Stimulated activated CD4-positive, alpha-beta T cell treated with anti-CD3 and anti-CD28 coated beads, Interleukin-1b, Interleukin-23, amount 100 ng/mL, for 24 hours (primary cell): ENCODE measurements at places on chromosomes 6 and 20.

GRCh38 chr20:1907586-1907985 is 12.4 kb downstream of the SIRPA start:
- no peak for DNase-seq

DNA sequence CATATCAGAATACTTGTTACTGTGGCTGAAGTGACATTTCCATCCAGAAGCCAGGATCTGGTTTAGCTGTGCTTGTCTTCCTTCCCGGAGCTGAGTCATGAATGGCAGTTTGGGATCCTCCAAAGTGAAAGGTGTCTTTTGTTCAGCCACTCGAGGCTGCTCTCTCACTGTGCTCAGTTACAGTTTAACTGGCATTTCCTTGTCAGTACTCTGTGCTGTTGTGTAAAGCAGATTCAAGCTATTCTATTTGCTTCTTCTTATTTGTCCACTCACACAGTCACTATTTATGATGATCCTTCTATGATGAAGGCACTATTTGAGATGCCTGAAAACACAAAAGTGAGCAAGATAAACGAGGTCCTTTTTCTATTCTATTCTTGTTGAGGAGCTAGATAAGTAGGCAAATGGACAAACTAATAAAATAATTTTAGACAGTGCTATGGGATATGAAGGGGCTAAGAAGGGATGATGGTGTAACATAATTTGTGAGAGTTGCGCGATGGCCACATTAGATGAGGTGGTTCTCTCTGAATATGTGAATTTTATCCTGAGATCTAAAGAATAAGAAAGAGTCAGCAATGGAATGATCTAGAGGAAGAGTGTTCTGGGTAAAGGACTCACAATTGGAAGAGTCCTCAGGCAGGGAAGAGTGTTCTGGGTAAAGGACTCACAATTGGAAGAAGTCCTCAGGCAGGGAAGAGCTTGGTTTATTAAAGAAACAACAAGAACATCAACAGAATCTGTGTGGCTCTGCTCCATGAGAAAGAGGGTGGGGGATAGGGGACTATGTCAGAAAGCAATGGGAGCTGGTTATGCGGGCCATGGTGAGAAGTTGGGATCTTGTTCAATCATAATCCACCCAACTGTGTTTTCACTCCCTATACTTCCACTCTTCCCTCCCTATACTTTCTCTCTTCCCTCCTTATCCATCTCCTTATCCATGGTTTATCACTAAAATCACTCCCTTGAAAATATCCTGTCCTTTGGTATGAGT is 40.1 kb downstream of the CYP24A1 start:
- no peak for DNase-seq

DNA sequence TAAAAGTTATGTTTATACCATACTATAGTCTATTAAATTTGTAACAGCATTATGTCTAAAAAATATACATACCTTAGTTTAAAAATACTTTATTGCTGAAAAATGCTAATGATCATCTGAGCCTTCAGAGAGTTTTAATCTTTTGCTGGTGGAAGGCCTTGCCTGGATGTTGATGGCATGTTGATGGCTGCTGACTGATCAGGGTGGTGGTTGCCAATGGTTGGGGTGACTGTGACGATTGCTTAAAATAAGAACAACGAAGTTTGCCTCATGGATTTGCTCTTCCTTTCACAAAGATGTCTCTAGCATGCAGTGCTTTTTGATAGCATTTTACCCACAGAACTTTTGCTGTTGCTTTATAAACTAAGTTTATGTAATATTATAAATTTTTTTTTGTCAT is 68.6 kb downstream of the QKI start:
- DNase-seq: no peak

DNA sequence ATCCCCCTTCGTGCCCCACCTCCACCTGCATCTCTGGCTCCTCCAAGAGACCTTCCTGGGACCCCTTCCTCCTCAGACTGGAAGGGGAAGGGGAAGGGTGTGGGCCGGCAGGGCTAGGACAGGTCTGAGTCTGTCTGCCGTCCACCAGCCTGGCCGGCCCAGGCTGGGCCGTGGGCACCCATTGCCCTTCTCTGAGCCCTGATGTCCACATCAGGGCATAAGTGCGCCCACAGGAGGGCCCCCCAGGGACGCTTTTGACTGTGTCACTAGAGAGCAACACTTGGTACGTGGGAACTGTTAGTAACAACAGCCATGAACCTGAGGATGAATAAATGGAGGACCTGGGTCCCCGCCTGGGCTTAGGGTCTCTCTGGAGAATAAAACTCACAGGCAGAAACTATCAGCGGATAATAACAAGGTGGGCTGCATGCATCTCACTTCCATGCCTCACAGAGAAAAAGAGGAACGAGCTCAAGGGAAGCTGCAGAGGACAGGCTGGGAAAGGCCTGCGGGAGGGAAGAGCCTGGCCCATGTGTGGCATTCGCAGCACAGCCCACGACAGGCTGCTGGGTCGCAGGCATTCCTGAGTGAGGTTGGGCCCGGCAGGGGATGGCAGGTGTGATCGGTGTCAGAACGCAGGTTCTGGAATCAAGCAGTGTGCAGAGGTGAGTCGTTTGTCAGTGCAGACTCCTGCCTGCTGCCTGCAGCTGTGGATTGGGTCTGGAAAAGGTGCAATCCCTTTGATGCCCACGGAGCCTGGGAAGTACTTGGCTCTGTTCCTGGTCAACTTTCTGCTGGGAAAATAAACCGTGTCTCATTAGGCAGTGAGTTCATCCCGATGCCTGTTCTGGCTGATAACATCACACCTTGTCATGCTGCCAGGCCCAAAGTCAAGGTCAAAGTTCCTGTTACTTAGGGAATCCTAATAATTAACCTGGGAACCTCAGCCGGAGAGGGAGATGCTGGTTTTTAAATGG is 60.9 kb downstream of the BCAS4 start:
- no peak for DNase-seq

DNA sequence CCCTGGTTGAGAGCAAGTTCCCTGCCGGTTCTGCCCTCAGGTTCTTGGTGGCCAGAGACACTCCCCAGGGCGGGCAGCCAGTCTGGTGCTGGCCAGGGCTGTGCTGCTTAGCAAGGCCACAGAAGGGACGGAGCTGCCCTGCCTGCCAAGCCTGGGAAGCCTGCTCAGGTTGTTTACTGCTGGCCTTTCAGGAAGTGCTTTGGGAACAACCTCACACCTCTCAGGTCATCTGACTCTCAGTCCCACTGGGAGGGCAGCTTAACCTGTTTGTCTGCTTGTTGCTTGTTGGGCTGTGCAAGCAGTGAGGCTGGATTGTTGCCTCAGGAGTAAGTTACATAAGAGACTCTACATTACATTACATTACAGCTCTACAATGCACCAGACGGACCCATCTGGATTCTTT is 75.8 kb upstream of the AFDN start:
- DNase-seq: no peak

DNA sequence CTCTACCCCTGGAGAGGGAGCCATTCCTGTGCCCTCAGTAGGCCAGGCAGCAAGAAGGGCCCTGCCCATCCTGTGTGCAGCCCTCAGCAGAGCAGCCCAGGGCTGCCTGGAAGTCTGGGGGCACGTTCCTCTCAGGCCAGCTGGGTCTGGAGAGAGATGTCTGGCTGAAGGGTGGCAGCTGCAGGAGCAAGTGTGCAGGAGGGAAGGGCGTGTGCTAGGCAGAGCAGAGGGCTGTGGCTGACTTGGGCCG is 62.7 kb downstream of the NOL4L start:
- no peak for DNase-seq

GRCh38 chr6:17737704-17738252 is 31.1 kb upstream of the NUP153 start:
- no peak for DNase-seq

DNA sequence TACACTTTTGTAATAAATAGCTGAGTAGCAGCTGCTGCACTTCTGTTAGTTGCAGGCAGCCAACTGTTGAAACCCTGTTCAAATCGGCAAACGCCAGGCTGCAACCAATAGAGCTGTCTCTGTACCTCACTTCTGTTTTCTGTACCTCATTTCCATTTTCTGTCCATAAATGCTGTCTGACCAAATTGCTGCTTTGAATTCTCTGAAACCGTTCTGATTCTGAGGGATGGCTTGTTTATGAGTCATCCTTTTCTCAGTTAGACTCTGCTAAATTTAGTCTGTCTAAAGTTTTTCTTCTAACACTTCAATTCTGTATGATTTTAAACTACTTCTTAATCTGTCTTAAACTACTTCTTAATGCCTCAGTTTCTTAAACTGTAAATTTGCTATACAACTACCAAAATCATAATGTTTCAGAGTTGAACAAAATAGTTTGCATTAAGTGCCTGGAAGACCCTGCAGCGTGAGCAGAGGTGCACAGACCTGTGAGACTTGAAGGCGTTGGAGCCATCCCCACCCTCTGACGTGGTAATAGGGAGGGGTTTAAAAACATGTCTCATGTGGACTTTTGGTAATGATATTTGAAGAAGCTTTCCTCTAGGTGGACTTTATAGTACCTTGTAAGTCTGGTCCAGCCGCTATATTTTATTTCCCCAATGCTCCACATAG is 9.6 kb downstream of the BTNL2 start:
- DNase-seq: no peak

DNA sequence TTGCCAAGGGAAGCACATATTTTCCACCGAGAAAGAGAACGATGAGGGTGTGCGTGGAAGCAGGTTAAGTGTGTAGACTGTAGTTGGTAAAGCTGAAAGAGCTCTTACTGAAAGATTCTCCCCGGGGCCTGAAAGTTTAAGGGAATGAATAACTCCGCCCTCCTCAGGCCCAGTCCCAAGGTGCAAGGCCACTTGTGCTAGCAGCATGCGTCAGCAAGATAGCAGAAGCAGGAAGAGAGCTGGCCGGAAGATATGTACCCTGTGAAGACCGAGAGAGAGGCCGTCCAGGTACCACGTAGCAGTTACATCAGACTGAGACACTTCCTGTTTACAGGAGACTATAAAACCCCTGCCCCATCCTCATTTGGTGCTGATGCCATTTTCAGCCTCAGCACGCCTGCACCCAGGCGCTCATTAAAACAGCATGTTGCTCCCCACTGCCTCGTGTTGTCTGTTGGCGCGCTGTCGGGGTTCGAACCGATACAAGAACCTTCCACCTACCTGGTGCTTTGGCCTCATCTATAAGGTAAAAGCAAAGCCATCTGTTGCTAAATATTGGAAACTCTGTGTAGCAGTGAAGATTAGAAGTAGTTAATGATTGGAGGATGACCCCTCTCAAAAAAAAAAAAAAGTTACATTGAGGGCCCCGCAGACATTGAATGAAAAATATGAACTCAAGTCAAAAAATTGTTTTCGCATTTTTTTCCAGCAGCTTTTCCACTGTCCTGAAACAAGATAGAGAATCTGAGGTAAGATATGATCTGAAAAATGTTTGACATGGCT is 18.6 kb upstream of the FAM135A start:
- no peak for DNase-seq

GRCh38 chr20:60107621-60108390 is 149.6 kb downstream of the CDH26 start:
- DNase-seq: no peak

- no peak for DNase-seq
Measured at GRCh38 chr6:4010689-4011090, 68.2 kb downstream of the FAM217A start.

GRCh38 chr20:50488236-50488806 is 21.9 kb upstream of the PTPN1 start:
- DNase-seq: no peak

- no peak for DNase-seq
Measured at GRCh38 chr6:141946502-141946901, 186.2 kb upstream of the GJE1 start.

DNA sequence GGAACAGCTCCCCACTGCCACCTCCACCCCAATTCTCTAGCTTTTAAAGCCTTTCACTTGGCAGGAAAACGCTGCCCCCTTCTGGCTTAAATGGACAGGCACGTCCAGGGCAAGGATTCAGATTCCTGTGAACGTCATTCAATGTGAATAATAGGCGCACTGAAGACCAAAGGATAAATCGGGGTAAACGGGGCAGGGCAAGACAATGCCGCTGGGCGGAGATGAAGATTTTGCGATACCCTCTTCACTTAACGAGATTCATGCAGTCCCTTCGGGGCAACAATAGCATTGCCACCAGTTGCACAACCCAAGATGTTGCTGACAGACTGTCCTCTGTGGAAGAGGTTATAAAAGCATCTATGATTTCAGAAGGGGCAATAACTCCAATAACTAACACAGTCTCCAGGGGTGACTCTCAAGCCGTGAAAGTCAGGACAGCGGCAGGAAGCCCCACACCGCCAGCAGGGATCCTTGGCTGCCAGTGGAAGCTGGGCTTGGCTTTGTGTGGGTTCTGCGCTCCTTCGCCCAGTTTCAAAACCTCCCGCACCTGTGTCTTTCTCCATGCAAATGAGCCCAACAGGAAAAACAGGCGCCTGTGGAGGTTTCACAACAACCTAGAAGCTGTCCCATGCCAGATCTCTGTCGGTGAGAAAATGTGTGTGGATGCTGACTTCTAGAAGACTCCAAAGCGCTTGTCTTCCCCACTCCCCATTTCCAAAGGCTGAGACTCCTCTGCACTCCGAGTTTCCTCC is 291.8 kb downstream of the BMP7 start:
- no peak for DNase-seq
